Cardiac septum (tissue), 1 donor: ENCODE measurements at places on chromosomes 11 and 22. TPM values are rescaled to one million over a fixed set of nuclear protein-coding genes. Genes with fewer than 3 reads are reported as not detected.

- no peak for DNase-seq
Observed at GRCh38 chr11:5297721-5298323, 3.9 kb downstream of the OR51B4 start.

GRCh38 chr11:64697663-64698375, 25.2 kb downstream of the NRXN2 start:
- DNase-seq = no peak

ZP1 gene
- total RNA-seq = not detected

DNA sequence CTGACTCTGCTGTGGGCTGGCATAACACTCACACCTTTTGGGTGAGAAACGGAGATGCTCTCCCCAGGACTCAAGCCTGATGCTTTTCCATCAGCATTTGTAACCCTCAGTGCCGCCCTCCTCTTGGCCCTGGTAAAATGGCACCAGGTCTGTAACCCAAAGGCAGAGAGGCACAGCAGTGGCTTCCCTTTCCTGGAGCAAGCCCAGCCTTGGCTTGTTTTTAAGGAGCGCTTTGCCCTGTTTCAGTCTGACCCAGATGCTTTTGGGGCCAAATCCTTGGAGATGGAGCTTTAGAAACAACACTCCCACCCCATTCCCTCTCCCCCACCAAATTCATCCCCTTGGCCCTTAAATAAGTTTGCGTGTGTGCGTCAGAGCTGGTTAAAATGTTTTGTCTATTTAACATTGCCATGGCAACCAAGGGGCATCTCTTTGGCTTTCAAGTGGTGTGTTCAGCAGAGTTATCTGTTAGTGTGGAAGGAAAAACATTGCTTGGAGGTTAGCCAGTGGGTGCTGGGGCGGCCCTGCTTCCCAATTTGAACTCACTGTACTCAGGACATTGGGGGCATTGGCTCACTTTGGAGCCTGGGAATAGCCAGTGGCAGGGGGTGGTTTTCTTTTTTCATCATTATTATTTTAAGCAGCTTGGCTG, 134.1 kb downstream of the NAV2 start:
- DNase-seq = no peak

DNA sequence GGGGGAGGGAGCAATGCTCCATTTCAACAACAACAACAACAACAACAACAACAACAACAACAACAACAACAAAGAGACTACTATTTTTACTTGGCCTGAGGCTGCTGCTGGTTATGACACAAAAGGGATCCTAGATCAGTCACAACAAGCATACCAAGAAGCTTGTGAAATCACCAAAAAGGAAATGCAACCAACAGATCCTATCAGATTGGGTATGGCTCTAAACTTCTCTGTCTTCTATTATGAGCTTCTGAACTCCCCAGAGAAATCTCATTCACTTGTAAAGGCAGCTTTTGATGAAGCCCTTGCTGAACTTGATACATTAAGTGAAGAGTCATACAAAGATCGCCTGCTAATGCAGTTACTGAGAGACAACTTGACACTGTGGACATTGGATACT, 10.5 kb upstream of the MS4A2 start:
- DNase-seq = no peak

DNA sequence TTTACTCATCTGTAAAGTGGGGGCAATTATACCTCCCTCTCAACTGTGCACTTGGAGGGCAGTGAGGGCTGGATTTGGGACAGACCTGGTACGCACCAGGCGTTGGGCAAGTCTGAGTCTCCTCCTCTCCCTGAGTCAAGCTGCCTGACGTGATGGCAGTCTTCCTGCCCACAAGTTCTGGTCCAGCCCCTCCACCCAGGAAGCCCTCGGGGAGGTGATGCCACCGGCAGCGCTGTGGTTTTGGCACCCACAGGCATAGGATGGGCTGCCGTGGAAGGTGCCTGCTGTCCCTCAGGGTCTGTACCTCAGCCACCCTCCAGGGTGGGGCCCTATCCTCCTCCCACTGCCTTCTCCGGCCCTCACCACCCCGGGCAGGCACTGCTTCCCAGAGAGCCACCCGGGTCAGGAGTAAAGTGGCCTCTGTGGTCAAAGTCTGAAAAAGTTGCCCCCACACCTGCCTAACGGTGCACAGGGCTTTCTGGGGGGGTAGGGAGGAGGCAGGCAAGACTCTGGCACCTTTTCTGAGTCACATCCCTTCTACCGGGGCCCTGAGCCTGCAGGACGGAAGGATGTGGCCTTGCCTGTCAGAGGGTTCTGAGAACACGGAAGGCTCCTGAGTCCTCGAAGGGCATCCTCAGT, 6.5 kb upstream of the APOBEC3H start:
- DNase-seq = no peak

- DNase-seq = no peak
Observed at GRCh38 chr22:29050457-29050856, 11.2 kb downstream of the C22orf31 start.

TEX54 gene
- total RNA-seq = not detected

- no peak for DNase-seq
Observed at GRCh38 chr11:118295815-118296454, 8.6 kb upstream of the CD3E start.

DNA sequence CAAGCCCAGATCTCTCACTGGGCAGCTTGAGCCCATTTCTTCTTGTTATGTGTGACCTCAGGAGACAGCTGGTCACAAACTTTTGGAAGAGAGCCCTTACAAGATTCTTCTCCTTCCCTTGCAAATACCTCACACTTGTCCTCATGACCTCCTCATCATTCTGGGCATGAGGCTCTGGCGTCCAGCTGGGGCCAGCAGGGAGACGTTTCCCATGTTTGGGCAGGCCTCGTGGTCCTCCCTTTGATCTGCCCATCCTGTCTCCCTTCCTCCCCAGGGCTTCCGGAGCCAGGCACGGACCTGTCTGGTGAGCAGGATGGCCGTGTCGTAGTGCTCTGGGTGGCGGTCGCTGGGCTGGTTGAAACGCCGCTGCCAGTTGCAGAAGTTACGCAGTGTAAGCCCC, 9.7 kb downstream of the ADAMTS8 start:
- DNase-seq = no peak

- DNase-seq = no peak
Observed at GRCh38 chr11:111845276-111846028, 25.9 kb downstream of the ALG9 start.

GRCh38 chr11:44775366-44775984, 48.7 kb downstream of the TSPAN18 start:
- DNase-seq = peak; percentile 80

- DNase-seq = no peak
Observed at GRCh38 chr11:68186061-68186460, 27.0 kb downstream of the KMT5B start.

TANGO2 gene
- 84.5 TPM for total RNA-seq

- peak; percentile 12 for DNase-seq
Observed at GRCh38 chr11:61077936-61078335, 24.4 kb upstream of the CD5 start.

DNA sequence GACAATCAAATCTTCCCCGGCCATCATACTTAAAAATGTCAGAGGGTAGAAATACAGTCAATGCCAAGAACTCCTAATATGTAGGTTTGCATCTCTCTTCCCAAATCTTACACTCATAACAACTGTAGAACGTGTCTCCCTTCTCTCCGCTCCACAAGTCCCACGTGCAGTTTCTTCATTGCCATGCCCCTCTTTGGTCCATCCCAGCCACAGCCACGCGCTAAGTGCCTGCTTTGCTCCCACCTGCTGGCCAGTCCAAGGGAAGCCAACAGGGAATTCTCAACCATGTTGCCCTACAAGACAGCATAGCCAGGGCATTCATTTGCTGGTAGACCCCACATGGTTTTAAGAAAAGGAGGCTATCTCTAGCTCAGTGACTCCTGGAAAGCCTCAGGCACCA, 420.6 kb upstream of the ISX start:
- DNase-seq = no peak

DNA sequence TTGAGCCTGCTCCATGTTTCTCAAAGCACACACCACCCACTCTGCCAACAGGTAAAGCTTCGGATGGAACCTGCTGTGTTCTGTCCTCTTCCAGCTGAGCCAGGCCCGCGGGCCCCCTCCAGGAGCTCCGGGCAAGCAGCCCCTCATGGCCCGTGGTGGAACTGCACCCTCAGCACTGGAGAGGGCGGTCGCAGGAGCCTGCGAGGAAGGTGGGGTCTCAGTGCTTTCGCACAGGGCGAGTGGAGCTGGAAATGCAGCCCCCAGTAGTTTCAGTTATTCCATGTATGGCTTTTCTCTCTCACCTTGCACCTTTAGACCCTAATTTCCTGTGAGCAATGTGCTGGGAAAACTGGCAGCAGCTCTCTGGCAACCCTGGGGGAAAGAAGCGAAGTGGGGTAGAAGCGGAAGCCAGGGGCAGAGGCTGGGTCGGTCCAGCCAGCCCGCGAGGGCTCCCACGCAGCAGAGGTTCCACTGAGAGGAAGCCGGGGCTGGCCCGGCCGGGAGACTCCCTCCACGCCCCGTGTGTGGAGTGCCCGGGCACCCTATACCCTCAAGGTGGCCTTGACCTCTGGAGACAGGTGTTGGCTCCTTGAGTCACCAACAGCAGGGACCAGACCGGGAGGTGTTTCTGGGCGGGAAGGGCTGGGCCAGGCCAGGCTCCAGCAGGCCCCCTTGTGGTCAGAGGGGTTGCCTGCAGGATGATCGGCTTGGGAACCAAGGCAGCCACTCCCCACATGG, 119.9 kb upstream of the TMEM45B start:
- no peak for DNase-seq

- DNase-seq = no peak
Observed at GRCh38 chr11:38582756-38583155, 1984.7 kb upstream of the RAG2 start.

DNA sequence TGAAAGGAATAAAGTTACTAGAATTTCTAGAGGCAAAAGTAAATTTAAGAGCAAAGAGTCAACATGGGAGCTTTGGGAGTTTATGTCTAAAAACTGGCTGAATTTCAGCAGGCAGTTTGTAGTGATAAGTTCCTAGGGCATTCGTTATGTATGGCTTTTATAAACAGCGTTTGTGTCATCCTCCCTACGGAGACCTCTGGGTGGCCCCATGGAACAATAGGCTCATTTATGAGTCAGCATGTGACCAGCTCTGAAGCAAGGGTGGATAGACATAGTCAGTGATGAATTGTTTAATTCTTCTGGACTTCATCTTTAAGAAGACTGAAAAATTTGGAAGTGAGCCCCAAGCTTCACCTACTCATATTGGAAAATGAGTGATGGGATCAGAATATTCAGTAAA, 37.1 kb downstream of the SVIP start:
- DNase-seq = no peak

- no peak for DNase-seq
Observed at GRCh38 chr11:95884376-95884775, 39.5 kb downstream of the MTMR2 start.

- DNase-seq = no peak
Observed at GRCh38 chr11:92717240-92717639, 252.2 kb upstream of the MTNR1B start.

DNA sequence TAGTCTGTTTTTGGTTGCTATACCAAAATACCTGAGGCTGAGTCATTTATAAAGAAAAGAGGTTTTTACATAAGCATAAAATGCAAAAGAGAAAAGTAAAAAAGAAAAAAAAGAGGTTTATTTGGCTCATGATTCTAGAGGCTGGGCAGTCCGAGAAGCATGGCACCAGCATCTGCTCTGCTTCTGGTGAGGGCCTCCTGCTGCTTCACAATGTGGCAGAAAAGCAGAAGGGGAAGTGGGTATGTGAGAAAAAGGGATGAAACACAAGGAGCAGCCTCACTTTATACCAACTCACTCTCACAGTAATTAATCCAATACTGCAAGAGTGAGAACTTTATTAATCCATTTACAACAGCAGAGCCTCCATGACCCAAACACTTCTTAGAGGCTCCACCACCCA, 47.1 kb downstream of the MTNR1B start:
- DNase-seq = no peak

DNA sequence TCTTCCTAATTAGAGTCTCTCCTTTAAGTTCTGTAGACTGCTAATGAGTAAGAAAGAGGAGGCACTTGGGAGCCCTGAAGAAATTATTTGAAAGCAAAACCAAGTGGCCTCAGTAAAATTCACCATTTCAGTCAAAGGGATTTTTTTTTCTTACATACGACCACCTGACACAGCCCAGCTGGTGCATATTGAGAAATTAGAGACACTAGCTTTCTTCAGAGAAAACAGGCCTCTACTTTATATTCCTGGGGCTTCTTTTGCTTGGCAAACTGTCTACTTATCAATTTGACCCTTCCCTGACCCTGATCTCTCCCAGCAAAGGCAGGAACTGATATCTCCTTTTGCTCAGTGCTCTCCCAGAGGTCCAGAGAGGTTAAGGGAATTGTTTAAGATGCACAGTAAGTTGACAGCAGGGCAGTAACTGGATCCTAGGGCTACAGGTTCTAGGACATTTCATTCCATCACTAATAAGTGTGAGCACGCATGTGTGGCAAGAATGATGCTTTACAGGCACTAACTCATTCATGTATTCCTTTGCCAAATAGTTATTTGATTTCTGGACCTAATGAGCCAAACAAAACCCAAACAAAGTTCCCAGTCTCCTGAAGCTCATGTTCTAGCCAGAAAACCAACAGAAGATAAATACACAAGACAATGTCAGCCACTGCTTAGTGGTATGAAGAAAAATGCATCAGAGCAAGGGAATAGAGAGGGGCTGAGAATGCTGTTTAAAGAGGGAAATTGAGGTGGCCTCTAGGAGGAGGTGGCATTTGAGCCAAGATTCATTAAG, 467.6 kb downstream of the SOX6 start:
- DNase-seq = no peak

GRCh38 chr11:67114275-67114896, 4.7 kb upstream of the KDM2A start:
- no peak for DNase-seq

GRCh38 chr22:36481393-36482168, at the start of gene TXN2:
Gene TXN2 (minus strand): TSS chr22:36481640. CDS start chr22:36480837, 803 bp downstream.
- peak; percentile 97 for DNase-seq

DNA sequence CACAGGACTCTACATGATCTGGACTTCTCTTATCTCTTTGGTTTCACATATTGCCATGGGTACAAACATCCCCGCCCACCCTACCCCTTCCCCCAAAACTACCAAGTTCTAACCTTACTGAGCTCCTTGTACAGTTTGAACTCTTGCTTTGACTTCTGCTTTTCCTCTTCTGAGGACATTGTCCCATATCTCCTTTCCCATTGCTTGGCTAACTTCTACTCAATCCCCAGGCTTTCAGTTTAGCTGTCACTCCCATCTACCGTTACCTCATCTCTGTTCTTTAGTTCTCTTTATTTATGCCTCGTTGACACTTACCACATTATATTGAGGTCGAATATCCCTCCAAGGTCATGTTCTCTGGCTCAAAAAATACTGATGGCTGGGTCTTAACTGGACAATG, 393.5 kb upstream of the CADM1 start:
- DNase-seq = no peak

- no peak for DNase-seq
Observed at GRCh38 chr11:64539711-64540427, 51.2 kb upstream of the SLC22A12 start.

ANKRD13D gene
- 20.0 TPM for total RNA-seq
